ENCODE measurements at places on chromosomes 13 and 19. TPM values are rescaled to one million over a fixed set of nuclear protein-coding genes. Genes with fewer than 3 reads are reported as not detected.
A peak's percentile ranks its signal among the peaks of the same experiment; 100 is the strongest.

DNA sequence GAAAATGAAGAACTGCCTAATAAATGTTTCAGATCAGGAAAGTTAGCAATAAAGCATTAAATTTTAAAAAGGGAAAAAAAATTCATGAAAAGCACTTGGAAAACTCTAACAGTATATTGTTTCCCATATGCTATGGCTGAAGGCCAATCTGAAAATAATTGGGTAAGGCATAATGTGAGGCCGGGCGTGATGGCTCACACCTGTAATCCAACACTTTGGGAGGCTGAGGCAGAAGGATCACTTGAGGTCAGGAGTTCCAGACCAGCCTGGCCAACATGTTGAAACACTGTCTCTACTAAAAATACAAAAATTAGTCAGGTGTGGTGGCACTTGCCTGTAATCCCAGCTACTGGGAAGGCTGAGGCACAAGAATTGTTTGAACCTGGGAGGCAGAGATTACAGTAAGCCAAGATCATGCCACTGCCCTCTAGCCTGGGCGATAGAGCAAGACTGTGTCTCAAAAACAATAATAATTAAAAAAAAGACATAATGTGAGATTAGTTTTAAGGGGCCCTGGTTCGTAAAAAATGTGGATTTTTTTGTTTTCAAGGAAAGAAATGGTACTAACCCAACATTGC is 15.2 kb downstream of the INTS6 start:
- no peak overlapping the region for H3K27ac ChIP-seq
- no peak for DNase-seq
- H3K27me3 ChIP-seq, result no peaks in the 10 kb centered on the region
- H3K4me1 ChIP-seq, result peaks cover 4% of the 10 kb centered on the region
- H3K4me3 ChIP-seq, result no peak overlapping the region
- H3K36me3 ChIP-seq, result peaks cover 8% of the 10 kb centered on the region

DNA sequence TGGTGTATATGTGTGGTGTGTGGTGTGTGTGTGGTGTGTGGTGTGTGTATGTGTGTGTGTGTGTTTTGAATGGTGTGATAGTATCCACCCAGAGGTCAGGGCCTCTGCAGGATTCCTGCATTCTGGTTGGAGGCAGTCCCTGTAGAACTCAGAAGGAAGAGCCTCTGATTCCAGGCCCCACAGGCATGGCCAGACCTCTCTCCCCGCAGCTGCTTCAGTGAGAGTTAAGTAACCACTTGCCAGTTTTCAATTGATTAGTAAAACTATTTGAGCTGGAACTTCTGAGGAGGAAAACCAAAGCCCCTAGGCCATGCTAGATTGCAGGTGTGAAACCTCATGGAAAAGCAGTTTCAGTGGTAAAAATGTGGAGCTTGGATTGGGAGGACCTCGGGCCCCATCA is 2.1 kb downstream of the ATP12A start:
- peaks cover 47% of the 10 kb centered on the region for H3K27me3 ChIP-seq
- DNase-seq, result no peak
- peaks cover 46% of the 10 kb centered on the region for H3K4me1 ChIP-seq
- no peak overlapping the region for H3K27ac ChIP-seq
- no peak overlapping the region for H3K4me3 ChIP-seq

ADGRL1 gene
- 4.3 TPM for total RNA-seq

SIAH3 gene
- not detected for total RNA-seq

ZNF878 gene
- total RNA-seq, result 0.67 TPM

GRCh38 chr19:42203700-42204099 is 13.8 kb downstream of the DEDD2 start:
- DNase-seq, result no peak
- H3K27ac ChIP-seq, result peak overlapping the region; percentile 75
- H3K36me3 ChIP-seq, result peaks cover 65% of the 10 kb centered on the region
- no peaks in the 10 kb centered on the region for H3K27me3 ChIP-seq
- peaks cover 76% of the 10 kb centered on the region for H3K4me1 ChIP-seq

- peaks cover 33% of the 10 kb centered on the region for H3K36me3 ChIP-seq
- peak overlapping the region; percentile 41 for H3K27ac ChIP-seq
- peaks cover 66% of the 10 kb centered on the region for H3K4me1 ChIP-seq
- no peak for DNase-seq
- H3K27me3 ChIP-seq, result no peaks in the 10 kb centered on the region
- no peak overlapping the region for H3K4me3 ChIP-seq
Measured at GRCh38 chr19:16202320-16203255, 4.9 kb downstream of the AP1M1 start.

- no peak for DNase-seq
- no peaks in the 10 kb centered on the region for H3K27me3 ChIP-seq
- H3K4me1 ChIP-seq, result no peaks in the 10 kb centered on the region
- no peak overlapping the region for H3K4me3 ChIP-seq
- H3K27ac ChIP-seq, result no peak overlapping the region
Measured at GRCh38 chr13:36706755-36707154, 32.9 kb downstream of the SERTM1 start.

OR7A5 gene
- total RNA-seq, result not detected

DNA sequence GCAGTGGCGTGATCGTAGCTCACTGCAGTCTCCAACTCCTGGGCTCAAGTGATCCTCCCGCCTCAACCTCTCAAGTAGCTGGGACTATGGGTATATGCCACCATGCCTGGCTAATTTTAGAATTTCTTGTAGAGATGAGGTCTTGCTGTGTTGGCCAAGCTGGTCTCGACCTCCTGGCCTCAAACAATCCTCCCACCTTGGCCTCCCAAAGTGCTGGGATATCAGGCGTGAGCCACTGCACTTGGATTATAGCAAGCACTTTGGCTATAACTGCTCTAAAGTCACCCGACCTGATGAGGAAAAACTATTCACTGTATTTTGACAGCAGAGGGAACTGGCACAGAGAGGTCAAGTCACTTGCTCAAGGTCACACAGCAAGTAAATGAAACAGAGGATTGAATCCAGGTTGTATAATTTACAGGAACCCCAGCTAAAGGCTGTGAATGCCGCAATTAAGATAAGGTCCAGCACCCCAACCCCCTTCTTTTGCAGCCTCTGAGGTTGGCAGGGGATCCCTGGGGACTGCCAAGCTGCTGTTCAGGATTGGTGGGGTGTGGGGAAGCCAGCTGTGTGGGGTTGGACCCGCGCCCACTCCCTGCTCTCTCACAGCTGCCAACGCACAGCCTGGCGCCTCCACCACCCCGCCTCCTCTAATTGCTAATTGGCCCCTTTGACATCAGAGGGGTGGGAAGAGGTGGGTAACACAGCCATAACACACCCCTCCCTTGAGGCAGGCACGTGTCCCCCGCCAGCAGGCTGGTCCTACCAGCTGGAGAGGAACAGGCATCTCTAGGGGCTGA is 6.0 kb downstream of the TMIGD2 start:
- peaks cover 2% of the 10 kb centered on the region for H3K36me3 ChIP-seq
- H3K27ac ChIP-seq, result no peak overlapping the region
- DNase-seq, result no peak
- H3K27me3 ChIP-seq, result no peaks in the 10 kb centered on the region
- H3K4me3 ChIP-seq, result no peak overlapping the region

GRCh38 chr13:105509981-105510762 is 1025.3 kb downstream of the EFNB2 start:
- H3K27ac ChIP-seq, result no peak overlapping the region
- H3K36me3 ChIP-seq, result no peaks in the 10 kb centered on the region
- no peaks in the 10 kb centered on the region for H3K27me3 ChIP-seq
- DNase-seq, result no peak

GRCh38 chr13:113668491-113668971 is 1.5 kb downstream of the GRK1 start:
- peaks cover 2% of the 10 kb centered on the region for H3K36me3 ChIP-seq
- peaks cover under 1% of the 10 kb centered on the region for H3K27me3 ChIP-seq
- H3K27ac ChIP-seq, result no peak overlapping the region
- no peak for DNase-seq
- no peak overlapping the region for H3K4me3 ChIP-seq

DNA sequence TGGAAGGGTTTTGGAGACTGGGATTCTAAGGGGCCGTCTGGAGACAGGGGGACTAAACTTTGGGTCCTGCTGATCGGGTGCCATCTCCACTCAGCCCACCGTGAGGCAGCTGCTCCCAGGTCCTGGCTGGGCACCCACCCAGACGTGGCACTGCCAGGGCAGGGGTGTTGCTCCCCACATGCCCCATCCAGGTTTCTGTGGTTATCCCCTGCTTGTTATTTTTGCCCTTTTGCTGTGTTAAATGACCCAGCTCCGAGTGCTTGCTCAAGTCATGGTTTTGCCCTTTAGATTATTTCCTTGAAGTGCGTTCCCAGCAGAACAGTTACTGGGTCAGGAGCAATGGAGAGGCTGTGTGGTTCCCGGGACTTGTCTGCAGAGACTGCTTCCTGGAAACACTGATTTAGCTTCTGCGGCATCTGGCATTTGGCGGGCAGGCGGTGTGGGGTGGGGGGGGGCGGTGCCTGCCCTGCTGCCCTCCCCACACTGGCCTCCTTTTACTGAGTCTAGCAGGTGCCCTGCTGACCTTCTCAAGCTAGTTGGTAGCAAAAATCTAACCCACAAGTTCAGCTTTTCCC is 1.9 kb downstream of the RAB11B start:
- H3K36me3 ChIP-seq, result peaks cover under 1% of the 10 kb centered on the region
- no peak overlapping the region for H3K4me3 ChIP-seq
- peak overlapping the region; percentile 49 for H3K27ac ChIP-seq
- H3K4me1 ChIP-seq, result peaks cover 38% of the 10 kb centered on the region

GRCh38 chr13:99507986-99508385 is 6.7 kb downstream of the TM9SF2 start:
- H3K4me1 ChIP-seq, result peaks cover 70% of the 10 kb centered on the region
- H3K27ac ChIP-seq, result no peak overlapping the region
- no peaks in the 10 kb centered on the region for H3K27me3 ChIP-seq
- DNase-seq, result no peak

DNA sequence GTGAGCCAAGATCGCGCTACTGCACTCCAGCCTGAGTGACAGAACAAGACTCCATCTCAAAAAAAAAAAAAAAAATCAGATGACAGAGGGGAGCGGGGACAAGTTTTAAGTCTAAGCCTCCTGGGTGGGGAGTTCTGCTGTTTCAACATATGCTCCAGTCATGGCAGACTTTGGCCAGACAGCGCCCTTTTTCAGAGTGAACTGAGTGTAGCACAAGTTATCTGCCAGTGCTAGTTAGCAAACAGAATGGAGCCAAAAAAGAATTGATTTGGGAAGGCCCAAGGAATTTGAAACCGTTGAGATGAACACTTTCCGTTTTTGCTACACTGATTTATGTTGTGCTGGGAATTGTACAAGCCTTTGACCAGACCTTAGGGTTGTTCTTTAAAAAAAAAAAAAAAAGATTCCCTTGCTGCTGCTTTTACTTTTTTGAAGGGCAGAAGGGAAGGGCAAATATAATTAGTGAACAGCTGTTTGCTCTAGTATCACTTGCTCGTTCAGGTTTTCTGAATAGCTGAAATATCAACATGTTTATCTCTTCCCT is 5.7 kb downstream of the ACTN4 start:
- no peaks in the 10 kb centered on the region for H3K27me3 ChIP-seq
- peaks cover 95% of the 10 kb centered on the region for H3K4me1 ChIP-seq
- no peak for DNase-seq
- peaks cover 44% of the 10 kb centered on the region for H3K36me3 ChIP-seq
- H3K27ac ChIP-seq, result peak overlapping the region; percentile 59
- no peak overlapping the region for H3K4me3 ChIP-seq

All from activated CD8-positive, alpha-beta memory T cell treated with anti-CD3 and anti-CD28 coated beads, Interleukin-2, amount 10 ng/mL, durations not matched to agents 7 days and 5 days (primary cell).